Head of caudate nucleus (tissue), 42 donors: ENCODE measurements at places on chromosomes 7 and 10.
A peak's percentile ranks its signal among the peaks of the same experiment; 100 is the strongest.

DNA sequence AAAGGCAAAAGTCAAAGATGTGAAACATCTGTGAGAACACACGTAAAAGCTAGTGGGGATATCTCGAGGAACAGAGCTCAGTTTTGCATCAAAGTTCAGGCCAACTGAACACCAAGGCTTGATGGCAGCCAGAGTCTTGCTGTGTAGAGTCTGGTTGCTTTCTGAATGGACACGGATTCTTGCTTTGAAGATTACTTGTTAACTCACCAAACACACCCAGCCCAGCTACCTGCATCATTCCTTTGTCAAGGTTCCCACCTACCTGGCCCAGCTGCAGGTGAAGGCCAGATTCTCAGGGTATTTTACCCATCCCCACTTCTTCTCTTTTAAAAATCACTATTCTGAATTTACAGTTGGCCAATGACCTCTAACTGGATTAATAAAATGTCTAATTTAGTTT, 174.4 kb upstream of the PHYHIPL start:
- DNase-seq = no peak

- peak; percentile 23 for DNase-seq
Measured at GRCh38 chr7:75624134-75624832, 114.5 kb downstream of the HIP1 start.

- no peak for DNase-seq
Measured at GRCh38 chr7:47579458-47579857, 2.5 kb downstream of the TNS3 start.

DNA sequence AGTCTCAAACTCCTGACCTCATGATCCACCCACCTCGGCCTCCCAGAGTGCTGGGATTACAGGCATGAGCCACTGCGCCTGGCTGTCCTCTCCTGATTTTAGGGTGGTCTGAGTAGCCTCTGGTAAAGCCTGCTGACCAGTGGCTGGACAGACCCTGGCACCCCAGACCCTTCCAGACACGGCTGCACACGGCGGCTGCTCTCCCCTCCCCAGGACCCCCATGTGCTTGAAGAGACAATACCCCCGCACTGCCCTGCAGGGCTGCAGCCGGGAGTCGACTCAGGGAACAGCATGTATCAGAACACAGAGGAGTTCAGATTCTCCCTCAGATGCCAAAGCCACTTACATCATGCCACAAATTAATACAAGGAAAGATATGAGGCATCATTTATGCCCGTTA, 58.3 kb upstream of the CFAP46 start:
- DNase-seq = no peak

DNA sequence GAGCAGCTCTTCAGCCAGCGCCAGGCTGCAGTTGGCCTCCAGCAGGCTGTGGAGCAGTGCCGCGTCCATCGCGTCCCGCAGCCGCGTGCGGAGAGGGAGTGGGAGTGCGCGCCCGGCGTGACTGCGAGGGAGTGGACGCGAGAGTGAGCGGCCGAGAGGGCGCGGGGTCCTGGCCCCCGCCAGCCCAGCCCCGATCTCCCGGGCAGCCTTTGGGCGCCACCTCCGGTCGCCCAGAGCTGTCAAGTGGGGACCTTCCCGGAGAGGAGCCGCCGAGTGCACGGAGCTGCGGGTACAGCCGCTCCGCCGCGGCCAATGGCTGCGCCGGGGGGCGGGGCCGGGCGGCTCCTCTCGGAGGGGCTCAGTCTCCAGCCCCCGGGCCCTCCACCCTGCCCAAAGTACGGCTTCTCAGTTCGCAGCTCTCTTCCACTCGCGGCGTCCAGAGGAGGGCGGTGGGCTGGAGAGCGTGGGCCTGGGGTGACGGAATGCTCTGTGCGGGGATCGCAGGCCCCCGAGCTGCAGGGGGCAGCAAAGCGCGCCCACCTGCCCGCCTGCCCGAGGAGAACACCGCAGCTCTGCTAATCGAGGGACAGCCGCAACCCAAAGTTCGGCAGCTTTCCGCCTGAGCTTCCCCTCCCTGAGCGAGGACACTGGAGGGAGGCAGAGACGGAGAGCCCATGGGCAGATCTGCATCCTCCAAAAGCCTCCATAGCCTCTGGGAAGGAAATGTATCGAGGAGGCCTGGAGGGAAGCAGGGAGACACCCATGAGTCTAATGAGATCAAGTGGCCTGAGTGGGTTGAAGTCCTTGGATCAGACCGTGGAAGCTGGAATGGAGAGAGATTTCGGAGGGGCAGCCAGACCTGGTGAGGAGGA, at the start of gene CRHR2:
CRHR2 (minus strand) TSS at position 245 of the 872 bp plus-strand sequence; CDS start at position 69, 176 bp downstream.
- DNase-seq = no peak

DNA sequence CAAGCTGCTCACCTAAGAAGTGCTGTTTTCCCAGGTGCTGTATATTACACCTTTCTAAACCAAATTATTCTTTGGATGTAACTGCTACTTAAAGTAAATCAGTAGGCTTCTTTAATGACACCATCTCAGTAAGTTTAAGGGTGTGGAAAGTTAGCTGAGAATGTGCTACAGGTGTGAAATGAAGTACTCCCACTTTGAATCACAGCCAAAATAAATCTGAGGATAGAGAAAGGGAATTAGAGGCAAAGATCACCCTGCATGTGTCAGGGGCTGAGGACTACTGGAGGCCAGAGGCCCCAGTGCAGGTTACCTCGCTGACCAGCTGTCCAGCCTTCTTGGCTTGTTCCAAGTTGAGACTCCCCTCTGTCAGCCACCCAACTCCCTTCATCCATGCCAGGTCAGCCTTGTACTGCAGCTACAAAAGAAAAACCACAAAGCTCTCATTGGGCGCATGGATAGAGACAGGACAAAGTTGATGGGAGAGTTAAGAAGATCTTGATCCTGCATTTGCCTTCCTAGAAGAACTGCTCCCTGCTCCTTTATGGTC, 35.2 kb downstream of the NRAP start:
- no peak for DNase-seq

DNA sequence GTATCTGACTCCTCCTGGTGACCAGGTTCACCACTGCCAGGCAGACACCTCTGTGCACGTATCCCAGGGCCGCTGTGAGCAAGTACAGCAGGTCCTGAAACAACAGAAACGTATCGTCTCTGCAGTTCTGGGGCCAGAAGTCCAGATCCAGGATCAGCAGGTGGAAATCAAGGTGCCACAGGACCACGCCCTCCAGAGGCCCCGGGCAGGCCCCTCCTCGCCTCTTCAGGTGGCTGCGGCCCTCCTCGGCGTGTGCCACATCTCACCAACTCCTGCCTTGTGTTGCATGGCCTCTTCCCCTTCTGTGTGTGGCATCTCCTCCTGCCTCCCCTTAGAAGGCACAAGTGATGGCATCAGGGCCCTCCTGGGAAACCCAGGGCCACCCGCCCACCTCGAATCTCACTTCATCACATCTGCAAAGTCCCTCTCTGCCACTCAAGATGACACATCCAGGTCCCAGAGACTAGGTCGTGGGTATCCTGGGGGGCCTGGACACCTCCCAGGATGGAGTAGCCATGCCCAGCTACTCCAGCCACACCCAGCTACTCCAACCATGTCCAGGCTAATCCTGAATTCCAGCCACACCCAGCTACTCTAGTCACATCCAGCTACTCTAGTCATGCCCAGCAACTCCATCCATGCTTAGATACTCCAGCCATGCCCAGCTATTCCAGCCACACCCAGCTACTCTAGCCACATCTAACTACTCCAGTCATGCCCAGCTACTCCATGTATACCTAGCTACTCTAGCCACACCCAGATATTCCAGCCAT, 52.6 kb upstream of the DNAAF5 start:
- no peak for DNase-seq

DNA sequence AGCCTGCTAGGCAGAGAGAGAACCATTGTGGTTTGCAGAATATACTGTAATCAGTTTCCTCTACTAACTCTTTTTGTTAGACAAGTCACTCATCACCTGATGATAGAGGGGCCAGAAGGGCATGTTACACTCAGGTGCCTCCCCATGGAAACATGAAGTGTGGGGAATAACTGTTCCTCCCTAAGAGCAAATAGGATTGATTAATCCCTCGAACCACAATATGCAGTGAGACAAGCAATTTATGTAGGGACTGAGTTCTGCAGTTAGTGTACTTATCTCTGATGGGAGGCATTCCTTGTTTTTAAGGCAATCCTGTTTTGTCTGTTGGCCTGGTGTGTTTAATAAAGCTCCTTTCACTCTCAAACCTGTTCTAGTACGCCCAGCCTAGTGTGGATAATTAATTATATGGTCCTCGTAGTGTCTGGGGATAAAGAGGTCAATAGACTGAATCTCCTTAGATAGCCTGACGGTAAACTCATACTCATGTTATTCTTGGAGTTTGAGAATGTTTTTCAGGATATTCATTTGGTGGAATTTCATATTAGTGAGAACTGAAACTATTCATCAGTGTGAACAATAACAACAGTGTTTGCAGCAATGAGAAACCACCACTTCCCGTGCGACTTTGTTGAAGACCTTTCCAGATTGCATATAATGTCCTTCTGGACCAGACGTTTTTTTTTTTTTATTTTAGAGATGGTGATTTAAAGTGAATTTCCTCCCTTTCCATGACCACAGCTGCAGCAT, 344.8 kb upstream of the FZD8 start:
- DNase-seq = no peak

GRCh38 chr10:5776136-5776880, 36.9 kb downstream of the GDI2 start:
- no peak for DNase-seq

DNA sequence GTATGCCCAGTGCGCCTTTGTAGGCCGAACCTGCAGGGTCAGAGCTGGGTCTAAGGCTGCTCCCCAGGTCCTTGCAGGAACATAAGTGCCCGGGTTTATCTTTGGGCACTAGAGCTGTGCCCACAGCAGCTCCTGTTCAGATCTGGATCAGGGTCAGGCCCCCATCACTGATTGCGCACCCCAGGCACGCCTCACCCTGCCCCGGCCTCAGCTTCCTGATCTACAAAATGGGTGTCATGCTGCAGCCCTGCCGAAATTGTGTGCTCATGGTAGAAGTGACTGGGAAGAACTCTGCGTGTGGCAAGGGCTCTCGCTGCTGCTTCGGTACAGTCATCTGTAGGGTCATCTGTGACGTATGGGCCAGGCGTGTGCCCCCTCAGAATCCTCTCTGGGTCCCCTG, 100.7 kb downstream of the GRK5 start:
- no peak for DNase-seq

GRCh38 chr10:110501142-110501937, 3.6 kb downstream of the DUSP5 start:
- peak; percentile 62 for DNase-seq

DNA sequence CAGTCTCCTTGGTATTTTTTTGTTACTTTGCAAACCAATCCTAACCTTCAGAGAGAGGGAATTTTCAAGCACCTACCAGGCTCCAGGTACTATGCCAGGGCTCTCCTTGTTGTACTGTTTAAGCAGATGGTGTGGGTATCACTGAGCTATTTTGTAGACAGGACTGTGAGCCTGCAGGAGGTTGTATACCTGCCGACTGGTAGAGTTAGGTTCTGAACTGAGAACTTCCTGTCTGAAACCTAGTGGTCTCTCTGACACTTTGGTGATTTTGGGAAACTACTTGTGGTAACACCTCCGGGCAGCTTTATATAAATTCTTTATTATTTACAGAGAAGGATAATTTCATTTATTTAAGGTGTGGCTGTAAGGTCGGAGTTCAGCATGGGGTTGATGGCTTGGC, 4.6 kb downstream of the ZNF853 start:
- DNase-seq = no peak

DNA sequence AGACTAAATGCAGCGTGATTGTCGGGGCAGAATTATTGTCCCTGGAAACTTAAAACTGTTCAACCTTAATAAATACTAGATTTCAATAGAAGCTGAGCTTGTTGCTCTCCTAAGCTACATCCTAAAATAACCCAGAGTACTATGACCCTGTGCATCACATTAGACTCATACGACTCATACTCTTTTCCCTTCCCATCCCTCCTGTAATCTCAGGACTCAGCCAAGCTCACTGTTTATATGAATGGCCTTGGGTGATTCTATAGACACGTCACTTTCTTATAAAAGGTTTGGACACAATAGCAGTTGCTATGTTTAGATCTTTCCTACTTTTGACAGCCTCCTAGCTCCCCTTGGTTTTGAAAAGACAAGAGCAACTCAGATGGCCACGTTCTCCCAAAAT, 17.2 kb downstream of the TCF7L2 start:
- no peak for DNase-seq
